NAMALWA (cell line): ENCODE measurements at places on chromosomes 7 and 10.

DNA sequence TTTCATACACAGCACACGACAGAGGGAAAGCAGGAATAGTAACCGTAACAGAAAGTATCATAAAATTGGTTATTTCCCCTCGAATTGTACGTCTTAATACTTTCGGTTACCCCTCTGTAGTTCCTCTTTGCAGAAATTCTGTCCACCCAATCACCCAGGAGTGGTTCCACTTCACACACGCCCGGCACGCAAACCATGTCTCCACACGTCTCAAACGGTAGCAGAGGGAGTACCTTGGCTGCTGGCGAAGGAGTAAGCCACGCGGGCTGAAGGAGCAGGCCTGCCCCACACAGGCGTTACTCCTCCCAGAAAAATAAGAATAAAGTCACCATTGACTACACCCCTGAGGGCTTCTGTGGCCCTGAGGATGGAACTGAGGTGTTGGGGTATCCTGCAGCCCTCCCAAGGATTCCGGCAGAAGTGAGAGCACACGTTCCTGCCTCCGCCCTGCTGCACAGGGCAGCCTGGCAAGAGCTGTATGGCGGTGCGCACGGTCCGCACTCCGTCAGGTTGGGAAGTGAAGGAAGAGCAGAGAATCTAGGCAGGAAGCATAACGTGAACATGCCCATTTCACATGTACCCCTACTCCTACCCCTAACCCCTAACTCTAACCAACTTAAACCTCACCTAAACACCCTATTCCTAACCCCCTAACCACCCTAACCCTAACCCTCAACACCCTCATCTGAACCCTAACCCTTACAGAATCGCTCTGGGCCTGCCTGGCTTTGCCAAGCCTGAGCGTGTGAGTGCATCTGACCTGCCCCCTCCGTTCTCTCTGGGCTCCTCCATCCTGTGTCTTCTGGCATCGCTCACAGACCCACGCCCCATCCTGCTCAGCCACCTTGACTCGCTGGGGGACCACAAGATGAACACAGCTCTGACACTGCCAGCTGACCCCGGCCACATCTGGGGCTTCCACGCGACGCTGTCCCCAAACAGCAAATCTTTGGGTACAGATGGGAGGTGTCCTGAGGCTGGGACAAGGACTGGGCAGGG lies 18.2 kb downstream of the GPR146 start:
- DNase-seq: peak; percentile 72

DNA sequence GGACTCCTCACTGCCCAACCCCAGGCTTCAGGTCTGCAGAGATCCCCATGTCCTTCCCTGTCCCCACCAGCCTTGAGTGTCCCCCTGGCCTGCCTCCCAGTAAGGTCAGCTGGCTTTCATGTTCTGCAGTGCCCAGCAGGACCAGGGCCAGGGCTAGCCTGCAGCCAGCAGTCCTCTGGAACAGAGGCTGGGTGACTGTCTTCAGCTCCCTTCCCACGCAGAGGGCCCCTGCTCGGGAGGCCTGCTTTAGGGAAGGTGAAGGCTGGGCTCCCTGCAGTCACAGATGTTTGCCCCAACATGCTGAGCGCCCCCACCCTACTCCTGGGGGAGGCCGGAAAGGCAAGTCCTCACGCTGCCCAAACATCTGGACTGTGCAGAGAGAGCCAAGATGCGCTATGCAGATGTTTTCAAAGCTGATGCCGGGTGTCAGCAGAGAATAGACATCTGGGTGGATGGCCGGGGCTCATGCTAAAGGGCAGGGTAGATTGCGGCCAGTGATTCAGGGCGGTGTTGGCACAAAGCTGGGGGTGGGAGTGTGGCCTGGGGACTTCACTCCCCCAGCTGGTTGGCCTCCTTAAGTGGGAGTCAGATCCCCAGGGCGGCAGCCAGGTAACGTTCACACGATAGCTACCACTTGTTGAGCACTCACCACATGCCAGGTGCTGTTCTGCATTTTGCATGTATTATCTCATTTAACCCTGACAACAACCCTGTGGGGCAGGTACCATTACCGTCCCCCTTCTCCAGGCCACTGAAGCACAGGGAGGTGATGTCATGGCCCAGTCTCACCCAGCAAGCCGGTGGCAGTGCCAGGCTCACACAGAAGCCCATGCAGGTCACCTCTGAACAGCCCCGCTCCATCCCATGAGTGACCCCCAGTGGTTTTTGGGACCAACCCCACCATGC lies 71.2 kb upstream of the COL13A1 start:
- DNase-seq: no peak

DNA sequence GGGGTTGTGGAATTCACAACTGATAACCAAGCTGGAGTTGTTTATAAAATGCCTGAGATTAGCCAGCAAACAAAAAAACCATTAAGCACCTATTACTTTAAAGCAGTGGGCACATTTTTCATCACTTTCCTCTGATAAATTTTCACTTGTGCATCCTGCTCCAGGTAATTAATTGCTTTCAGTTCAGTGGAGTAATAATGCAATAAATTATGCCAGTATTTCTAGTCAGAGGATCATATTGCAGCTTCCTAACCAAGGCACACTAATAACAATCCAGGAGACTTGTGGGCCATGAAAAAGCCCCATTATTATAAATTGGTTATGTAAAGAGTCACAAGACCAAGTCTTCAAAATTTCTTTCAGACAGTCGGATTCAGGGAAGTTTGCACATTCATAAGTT lies 193.2 kb downstream of the LRMDA start:
- no peak for DNase-seq

- DNase-seq: no peak
Measured at GRCh38 chr10:71218046-71218650, 5.8 kb downstream of the UNC5B start.

- DNase-seq: no peak
Measured at GRCh38 chr10:15588151-15588550, 131.6 kb downstream of the ITGA8 start.

DNA sequence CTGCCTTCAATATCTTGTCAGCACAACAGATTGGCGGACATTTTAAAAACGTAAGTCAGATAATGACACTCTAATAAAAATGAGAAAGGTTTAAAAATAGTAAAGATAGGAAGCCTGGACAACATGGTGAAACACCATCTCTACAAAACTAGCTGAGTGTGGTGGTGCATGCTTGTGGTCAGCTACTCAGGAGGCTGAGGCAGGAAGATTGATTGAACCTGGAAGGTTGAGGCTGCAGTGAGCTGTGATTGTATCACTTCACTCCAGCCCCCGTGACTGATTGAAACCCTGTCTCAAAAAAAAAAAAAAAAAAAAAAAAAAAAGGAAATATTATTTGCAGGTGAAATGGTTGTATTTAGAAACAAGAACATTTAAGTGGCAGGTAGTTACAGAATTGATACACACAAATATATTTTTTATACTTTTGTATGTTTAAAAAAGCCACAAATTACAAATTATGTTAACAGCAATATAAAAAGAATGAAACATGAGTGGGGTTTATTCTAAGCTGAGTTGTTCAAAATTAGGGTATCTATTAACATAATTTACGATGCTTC lies 141.9 kb downstream of the ADK start:
- no peak for DNase-seq

DNA sequence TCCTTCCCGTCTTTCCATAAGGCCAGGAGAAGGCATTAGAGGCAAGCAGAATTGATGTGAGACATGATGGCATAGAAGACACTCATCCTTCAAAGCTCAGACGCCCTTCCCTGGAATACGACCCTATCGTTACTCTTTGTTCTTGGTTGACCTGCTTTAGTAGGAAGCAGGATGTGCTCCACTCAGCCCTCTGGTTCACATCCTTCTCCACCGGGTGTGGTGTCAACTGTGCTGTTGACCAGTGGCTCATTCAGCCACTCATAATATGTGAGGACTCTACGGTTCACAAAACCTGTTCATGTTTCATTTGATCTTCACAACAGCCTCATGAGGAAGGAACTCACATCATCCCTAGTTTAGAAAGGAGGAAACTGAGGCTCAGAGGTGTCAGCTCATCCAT lies 47.1 kb downstream of the ADRA2A start:
- no peak for DNase-seq

- DNase-seq: no peak
Measured at GRCh38 chr7:31284106-31284505, 56.4 kb downstream of the NEUROD6 start.

GRCh38 chr10:109968953-109969759 lies 38.6 kb upstream of the ADD3 start:
- no peak for DNase-seq

GRCh38 chr7:111867348-111867931 lies 305.1 kb upstream of the IMMP2L start:
- DNase-seq: no peak

DNA sequence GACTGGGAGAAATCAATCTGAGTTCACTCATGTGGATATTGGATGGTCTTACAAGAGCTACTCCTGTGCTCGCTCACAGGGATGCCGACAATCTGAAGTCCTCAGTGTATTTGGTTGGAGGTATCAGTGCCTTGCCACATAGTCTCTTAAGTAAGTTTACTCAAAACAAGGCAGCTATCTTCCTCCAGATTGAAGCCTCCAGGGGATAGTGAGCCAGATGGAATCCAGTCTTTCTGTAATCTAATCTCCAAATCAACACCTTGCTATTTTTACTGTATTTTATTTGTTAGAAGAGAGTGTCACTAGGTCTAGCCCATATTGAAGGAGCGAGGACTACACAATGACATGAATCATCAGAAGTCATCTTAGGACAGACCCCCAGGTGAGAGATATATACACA lies 456.6 kb upstream of the POT1 start:
- DNase-seq: no peak

GRCh38 chr7:3912291-3912690 lies 611.2 kb downstream of the SDK1 start:
- DNase-seq: no peak

GRCh38 chr10:34674176-34674575 lies 140.9 kb downstream of the PARD3 start:
- DNase-seq: no peak

DNA sequence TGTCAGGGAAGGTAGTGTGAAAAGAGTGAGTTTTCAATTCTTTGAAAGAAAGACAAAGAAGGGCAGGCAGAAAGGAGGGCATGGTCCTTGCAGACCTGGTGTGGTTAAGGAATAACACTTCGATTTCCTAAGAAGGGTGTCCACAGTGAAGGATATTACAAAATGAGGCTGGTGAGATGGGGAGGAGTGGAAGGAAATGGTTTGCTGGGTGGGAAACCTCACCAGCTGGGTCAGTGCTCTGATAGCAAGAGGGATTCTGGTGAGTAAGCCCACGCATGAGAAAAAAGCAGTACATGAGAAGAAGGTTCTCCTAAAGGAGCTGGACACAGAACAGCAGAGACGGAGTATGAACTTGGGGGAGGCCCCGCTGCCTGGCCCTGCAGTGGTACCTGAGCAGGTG lies 230.6 kb upstream of the PLXNA4 start:
- DNase-seq: no peak
